ENCODE measurements at places on chromosomes 13 and 19.
A peak's percentile ranks its signal among the peaks of the same experiment; 100 is the strongest.

DNA sequence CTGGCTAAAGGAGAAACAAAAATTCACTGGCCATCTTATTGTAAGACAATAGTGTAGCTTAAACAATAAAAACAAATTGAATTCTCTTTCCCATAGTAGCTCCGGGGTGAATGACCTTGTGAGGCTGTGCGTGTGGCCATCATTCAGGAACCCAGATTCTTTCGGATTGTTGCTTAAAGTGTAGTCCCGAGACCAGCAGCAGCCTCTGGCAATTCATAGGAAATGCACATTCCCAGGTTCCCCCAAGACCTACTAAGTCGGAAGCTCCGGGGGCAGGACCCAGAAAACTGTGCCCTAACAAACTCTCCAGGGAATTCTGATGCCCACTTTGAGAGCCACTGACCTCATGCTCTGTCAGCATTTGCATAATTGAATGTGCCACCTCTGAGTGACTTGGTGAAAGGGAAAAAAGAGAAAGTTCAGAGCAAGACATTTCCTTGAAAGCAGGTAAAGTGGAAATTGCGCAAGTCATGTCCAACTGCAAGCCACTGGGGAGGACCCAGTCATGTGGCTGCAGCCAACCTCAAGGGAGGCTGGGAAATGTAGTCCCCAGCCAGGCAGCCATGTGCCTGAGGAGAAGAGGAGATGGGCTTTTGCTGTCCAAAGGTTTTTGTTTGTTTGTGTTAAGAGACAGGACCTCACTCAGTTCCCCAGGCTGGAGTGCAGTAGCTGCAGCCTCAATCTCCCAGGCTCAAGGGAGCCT, 50.7 kb upstream of the PNMA8B start:
- DNase-seq, result peak; percentile 61

- DNase-seq, result no peak
These were observed 57.0 kb downstream of the SLC7A9 start for GRCh38 chr19:32812571-32812970.

DNA sequence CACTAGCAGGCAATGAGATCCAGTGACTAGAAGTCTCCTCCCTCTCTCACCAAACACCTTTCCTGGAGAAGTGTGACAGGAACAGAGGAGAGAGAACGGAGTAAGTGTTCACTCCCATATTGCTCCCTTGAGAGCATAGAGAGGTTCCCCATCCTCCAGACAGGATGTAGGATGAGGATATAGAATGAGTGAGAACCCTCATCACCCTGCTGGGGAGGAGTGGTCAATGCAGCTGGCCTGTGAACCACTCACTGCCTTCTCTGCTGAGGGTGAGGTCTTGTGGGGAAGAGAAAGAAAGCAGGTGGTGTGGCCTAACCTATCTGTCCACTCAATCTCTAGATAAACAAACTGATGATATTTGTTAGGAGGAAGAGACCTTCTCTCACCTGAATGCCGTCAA, 386.6 kb downstream of the PCDH20 start:
- DNase-seq, result no peak

DNA sequence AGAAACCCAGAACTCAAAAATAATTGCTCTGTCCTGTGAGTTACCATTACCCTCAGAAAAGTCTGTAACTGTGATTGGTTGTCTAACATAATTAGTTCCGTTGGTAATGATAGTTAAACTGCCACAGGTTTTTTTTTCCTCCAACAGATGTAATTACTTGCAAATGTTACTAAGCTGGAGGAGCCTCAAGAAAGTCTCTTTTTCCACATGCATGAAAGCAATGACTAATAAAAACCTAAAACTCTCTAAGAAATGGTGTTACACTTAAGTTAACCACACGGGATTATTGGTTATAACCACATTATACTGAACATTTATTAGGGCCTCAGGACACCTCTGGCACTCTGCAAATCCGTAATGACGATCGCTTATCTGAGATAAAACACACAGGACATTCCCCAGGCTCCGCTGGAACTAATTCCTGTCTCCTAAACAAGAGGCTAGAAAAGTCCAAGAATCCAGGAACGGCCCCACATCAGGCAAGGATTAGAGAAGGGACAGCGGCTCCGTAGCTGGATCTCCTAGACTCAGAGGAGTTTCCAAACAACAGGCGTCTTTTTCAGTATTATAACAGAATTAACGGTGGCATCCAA, 753 bp downstream of the ZNF235 start:
- peak; percentile 14 for DNase-seq

DNA sequence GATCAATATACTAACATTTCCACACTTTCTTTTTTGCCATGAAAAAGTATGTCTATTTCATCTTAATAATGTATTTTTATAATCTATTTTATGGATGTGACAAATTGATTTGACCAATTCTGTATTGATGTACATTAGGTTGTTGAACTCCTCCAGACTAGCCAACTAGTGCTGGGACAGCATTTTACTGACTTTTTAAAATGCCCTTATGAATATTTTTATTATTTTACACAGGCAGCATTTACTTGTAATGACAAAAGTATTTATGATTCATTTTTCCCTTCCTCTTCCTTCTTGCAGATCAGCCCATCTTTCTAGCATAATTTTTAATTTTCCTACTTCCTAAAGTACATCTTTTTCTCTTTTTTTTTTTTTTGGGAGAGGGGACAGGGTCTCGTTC, 918 bp upstream of the FUZ start:
- no peak for DNase-seq

DNA sequence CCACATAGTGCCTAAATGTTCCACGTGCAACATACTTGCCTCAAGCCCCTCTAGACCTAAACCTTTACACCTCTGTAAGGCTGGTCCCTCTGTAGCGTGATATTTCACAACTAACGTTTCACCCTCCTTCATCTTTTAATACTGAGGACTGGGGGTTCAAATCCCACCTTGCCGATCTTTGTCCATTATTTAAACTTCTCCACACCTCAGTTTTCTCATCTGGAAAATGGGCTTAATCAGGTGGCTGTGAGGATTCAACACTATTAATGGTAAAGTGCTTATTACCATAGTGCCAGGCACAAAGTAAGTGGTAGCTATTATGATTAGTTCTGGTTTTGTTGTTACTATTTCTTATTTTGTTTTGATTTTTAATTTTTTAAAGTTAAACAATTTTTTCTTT, 7.5 kb upstream of the ADAMTS10 start:
- no peak for DNase-seq

DNA sequence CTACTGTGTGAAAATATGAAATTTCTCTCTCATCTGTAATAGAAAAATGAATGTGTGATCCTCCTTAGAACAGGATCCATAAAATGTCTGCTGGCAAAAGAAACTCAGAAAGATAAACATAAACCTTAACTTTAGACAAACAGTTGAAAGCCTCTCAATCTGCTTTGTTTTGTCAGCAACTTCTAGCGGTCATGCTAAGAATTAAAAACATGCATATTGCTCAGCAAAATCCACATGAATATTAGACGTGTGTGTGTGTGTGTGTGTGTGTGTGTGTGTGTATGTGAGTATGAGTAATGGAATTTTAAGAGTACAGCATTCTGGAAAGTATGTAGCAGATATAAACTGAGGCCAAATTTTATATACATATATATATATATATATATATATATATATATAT, 1779.2 kb upstream of the MIR17HG start:
- DNase-seq, result no peak

DNA sequence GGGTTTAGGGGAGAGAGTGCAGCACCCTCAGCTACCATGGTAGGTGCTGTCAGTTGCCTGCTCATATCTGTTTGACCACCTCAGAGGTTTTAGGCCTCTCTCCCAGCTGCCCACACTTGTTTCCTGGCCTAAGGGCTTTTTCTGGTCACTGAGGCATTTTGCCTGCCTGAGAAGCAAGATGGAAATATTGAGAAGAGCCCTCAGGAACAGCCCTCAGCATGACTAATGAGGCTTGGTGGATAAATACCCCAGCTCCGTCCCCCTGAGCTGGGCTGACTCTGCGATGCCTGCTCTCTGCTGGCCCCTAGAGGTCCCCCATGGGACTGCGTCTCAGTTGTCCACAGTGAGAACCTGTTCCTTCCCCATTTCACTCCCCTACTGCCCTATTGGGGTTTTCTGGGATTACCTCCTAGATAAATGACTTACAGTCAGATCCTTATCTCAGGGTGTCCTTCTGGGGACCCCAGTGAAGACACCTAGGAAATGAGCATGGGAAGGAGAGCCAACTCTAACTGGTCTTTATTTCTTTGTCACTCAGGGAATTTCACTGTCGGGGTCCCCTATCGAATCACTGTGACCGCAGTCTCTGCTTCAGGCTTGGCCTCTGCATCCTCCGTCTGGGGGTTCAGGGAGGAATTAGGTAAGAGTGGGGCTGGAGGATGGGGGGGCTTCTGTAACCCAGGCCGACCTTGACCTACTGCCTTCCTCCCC, 13.3 kb downstream of the PALM3 start:
- DNase-seq, result no peak

GRCh38 chr13:44912278-44913016, 76.8 kb downstream of the NUFIP1 start:
- no peak for DNase-seq

GRCh38 chr13:41284512-41285288, 21.3 kb upstream of the MTRF1 start:
- no peak for DNase-seq

GRCh38 chr13:42653679-42654078, 79.7 kb downstream of the TNFSF11 start:
- no peak for DNase-seq

DNA sequence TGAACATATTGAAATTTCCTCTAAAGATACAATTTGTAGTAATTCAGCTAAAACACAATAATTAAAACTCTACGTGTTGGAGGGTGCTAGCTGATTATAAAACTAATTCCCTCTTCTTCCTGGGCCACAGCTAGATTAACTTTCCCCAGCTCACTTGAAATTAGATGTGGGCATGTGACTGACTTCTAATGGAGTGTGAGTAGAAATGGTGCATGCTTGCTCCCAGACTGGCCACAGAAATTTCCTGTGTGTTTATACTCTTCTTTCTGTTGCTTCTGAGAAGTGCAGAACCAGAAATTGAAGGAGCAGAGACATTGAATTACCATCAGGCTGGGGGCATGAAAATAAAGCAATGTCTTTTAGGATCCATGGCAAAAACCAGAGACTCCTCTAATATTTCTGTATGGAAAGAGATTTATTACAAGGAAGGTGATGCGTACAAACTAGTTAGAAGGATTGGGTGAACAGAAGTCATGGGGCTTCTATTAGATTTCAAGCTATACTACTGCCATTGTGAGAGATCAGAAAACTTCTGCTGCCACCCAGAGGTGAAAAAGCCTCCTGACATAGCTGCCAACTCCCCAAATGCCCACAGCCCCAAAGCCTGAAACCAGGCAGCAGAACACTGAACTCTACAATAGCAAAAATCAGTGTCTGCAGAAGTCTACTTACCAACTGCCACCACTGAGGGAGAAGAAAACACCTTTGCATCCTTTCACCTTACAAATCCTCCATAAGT, 379.2 kb upstream of the MIR17HG start:
- DNase-seq, result peak; percentile 36

- no peak for DNase-seq
These were observed 4.4 kb downstream of the CLEC4M start for GRCh38 chr19:7767487-7767886.

DNA sequence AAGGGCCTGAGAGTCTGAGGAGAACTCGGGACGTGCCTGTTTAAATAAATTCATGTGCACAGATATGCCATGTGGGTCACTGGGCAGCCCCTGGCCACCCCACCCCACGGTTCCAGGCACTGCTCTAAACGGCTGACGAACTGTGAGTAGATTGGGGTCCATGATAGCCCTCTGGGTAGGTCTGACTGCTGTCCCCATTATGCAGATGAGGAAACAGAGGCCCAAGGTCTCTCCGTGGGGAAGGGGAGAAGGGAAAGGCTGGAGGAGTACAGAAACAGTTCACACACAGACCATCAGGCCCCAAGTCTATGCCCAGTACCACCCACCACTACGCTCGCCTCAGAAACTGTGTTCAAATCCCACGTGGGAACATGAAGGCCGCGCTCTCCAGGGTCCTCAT, 14.1 kb downstream of the ZNF787 start:
- no peak for DNase-seq

GRCh38 chr19:7904074-7905020, 670 bp downstream of the MAP2K7 start:
- no peak for DNase-seq

DNA sequence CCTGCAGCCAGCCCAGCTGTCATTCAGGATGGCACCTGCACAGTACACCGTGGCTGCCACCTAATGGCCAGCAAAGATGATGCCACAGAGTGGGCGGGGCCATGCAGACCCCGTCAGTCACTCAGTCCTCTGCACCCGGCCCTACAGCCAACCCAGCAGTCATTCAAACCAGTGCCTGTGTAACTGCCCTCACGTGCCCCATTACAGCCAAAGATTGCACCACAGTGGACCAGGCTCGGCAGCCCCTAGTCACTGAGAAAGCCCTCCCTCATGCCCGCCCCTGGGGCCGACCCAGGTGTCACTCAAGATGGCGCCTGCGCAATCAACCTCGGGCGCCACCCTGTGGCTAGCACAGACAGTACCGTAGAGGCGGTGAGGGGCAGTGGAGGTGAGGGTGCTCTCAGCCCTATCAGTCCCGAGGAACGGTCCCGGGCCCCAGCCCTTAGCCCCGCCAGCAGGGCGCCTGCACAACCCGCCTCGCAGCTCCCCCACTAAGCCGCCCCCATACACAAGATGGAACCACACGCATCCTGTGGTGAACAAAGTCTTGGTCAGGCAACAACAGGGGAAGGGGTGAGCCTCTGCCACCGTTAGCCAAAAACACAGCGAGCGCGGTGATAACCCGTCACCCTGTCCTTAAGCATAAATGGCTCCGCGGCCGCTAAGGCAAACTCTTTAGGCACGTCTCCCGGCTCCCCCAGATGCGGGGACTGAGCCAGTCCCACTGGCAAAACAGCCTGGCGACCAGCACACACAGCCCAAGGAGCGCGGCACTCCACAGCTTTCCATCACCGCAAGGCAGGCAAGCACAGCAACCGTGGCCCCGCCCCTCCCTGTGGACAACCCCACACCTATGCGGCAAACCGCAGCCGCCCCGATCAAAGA, 2.3 kb downstream of the PEG3 start:
- DNase-seq, result peak; percentile 92

GRCh38 chr19:46080561-46080960, 39.8 kb upstream of the IGFL4 start:
- no peak for DNase-seq

GRCh38 chr13:80437231-80437630, 96.3 kb upstream of the SPRY2 start:
- no peak for DNase-seq

DNA sequence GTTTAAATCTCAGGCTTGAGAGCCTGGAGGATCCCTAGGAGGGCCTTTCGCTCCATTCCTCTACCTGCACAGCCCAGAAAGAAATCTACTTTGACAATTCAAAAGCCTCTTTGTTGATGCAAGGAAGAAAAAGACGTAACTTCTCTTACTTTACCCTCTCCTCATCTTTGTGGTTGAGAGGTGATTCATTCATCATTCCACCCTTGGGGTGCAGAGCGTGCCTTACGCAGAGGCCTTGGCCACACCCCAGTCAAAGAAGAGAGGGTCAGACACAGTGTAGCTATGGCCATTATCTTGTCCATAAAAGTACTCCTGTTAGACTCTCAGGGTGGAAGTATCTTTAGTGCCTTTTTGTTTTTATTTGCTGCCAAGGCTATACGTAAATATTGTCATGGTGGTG, 184.0 kb downstream of the IRS2 start:
- DNase-seq, result no peak

GRCh38 chr13:31733647-31734046, 5.7 kb upstream of the RXFP2 start:
- DNase-seq, result no peak

- no peak for DNase-seq
These were observed 163.7 kb upstream of the KL start for GRCh38 chr13:32852526-32852925.
